Astrocyte of the spinal cord (primary cell): ENCODE measurements at places on chromosomes 12 and 14.

GRCh38 chr12:121934309-121934664 lies 15.9 kb downstream of the CFAP251 start:
- no peak for DNase-seq

DNA sequence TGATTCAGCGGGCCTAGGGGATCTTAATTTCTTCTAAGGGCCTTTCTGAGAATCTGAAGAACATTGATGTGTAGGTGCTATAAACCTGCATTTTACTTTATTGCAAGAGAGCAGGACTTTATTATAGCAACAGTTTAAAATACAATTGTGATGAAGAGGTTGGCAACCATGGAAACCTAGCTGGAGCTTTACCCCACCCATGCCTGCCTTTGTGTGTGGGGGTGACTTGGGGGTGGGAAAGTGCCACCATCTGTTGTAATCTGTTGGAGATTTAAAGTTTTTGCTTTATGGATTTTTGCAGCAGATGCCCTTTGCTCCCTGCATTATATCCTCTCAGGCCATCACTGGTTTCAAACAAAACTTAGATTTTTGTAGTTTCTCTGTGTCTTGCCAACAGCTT lies 64.6 kb downstream of the ATG14 start:
- DNase-seq = no peak

DNA sequence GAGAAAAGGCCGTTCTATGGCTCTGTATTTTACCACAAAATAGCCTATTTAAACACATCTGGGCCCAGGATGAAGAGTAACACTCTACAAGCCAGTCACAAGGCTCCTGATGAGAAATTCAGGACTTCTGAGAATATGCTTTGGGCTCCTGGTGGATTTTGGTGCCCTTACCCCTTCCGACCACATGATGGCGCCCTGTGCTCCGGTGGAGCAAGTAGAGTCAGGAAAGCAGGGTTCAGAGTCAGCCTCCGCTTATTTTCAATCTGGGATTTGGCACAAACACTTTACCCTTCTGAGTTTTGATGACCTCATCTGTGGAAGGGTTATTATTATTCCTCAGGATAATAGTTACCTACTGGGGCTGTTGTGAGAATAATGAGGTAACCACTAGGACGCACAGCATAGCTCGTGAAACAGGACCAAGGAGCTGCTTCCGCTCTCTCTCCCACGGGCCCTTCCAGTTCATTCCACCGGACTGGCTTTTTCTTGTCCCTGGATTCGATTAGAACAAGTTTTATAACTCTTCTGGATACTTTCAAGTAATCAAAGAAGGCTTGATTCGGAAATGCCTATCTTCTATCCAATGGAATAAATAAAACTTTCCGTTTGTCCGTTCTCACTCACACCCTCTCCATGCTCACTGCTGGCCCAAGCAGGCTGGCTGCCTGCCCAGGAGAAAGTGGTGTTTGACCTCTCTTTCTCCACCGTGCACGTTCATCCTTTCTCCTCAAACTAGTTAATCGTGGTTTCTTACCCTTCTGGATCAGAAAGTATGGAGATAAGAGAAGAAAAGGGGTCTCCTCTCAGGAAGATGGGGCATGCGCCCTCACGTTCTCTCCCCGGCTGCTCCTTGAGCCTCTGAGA lies 104.6 kb downstream of the GALC start:
- DNase-seq = no peak

- no peak for DNase-seq
These were observed 50.3 kb downstream of the ESRRB start for GRCh38 chr14:76426161-76426696.

DNA sequence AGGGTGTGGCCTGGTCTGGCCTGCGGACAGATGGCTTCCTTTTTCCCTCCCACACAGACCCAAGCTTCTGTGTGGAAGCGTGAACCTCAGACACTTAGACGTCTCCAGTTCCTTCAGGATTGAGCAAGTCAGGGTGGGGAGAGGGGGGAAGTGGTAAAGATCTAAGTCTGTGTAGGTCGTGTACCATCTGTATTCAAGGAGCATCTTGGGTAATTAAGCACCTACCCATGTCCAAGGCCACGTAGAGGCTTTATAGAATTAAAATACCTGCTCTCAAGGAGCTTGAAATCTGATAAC lies 1.7 kb downstream of the AVIL start:
- no peak for DNase-seq

GRCh38 chr14:91327661-91328312 lies 83.3 kb upstream of the GPR68 start:
- no peak for DNase-seq

GRCh38 chr12:54765652-54766051 lies 88.7 kb upstream of the MUCL1 start:
- DNase-seq = no peak

DNA sequence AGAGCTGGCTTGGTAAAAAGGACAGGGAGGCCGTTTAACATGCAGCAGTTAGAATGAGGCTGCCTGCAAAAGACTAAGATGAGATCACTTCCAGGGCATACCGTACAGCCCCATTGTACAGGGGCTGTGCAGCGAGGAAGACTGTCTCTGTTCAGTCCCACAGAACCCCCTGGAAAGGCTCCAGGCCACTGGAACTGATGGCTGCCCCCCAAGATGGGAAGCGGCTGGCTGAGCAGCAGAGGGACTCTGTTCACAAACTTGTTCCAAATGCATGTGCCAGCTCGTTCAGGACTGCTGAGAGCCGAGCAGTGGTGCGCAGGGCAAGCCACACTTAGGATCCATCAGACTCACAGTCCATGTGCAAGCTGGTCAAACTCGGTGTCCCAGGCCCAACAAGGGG lies 82.9 kb downstream of the CHGA start:
- DNase-seq = no peak

- DNase-seq = peak; percentile 50
These were observed 1.1 kb downstream of the ARHGAP5 start for GRCh38 chr14:32078023-32078857.

- no peak for DNase-seq
These were observed 121.9 kb downstream of the ITPR2 start for GRCh38 chr12:26711072-26711471.

- peak; percentile 91 for DNase-seq
These were observed 98.4 kb downstream of the EFCAB11 start for GRCh38 chr14:89855961-89856656.

DNA sequence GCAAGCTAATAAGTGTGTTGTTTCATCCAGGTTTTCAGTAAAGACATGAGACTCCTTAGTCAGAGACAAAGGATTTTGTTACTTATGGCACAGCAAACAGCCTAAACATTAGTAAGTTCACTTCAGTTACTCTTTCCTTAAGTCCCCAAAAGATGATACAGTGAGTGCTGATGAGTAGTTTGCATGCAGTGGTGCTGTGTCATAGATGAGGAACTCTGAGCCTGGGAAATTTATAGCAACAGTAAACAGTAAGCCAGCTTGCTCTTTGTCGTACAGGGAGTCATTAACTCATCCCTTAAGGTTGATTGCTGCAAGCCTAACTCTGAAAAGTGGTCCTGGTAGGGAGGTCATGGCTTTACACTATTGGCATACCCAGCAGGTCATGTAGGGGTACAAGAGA lies 208.6 kb upstream of the OR4E1 start:
- DNase-seq = no peak

- no peak for DNase-seq
These were observed 7.4 kb upstream of the PLEKHG6 start for GRCh38 chr12:6303071-6303470.

DNA sequence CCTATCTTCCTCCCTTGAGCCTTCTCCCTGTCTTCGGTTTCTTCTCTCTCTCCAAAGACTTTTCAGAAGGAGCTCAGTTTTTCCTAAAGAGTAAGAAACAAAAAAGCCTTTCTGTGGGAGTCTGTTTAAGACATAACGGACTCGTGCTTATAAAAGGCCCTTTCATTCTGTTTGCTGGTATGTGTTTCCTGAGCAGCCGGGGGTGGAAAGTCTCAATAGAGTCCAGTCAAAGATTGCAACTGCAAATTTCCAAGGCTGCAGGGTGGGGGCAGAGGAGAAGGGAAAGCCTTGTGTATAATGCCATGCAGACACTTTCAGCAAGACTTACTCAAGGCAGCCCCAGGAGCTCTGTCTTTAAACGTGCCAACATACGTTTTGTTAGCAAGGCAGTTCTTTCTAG lies 62.2 kb downstream of the GNG2 start:
- peak; percentile 45 for DNase-seq

DNA sequence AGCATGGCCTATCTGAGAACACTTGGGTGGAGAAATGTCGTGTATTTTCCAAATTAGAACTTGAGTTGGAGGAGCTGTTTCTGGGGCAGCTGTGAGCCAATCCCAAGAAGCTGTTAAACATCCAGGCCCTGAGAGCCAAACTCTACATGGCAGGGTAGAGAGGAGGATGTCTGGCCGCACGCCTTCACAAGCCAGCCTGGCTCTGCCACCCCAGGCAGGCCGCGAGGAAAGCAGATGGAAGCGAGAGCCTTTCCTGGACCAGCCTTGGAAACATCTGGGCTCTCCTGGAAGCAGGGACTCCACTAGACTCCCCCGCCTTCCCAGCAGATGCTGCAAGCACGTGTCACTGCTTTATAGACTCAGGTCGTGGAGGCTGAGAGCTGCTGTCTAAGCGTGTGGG lies 312.8 kb upstream of the FKBP4 start:
- DNase-seq = no peak

- peak; percentile 66 for DNase-seq
These were observed 660 bp upstream of the HCFC2 start for GRCh38 chr12:104063712-104064030.
